ENCODE measurements at places on chromosomes 7 and 10. TPM values are rescaled to one million over a fixed set of nuclear protein-coding genes. Genes with fewer than 3 reads are reported as not detected.

COL1A2 gene
- polyA plus RNA-seq: not detected

PDE6C gene
- polyA plus RNA-seq: not detected

ZNF248 gene
- polyA plus RNA-seq: 8.8 TPM

TFEC gene
- 14.7 TPM for polyA plus RNA-seq

PGAM2 gene
- polyA plus RNA-seq: not detected

RADIL gene
- not detected for polyA plus RNA-seq

PAX4 gene
- not detected for polyA plus RNA-seq

CLDN4 gene
- not detected for polyA plus RNA-seq

NMT2 gene
- polyA plus RNA-seq: 6.8 TPM

SCIN gene
- polyA plus RNA-seq: 1.6 TPM

LRMDA gene
- polyA plus RNA-seq: not detected

NAT16 gene
- polyA plus RNA-seq: not detected

PITRM1 gene
- 37.2 TPM for polyA plus RNA-seq

LLCFC1 gene
- not detected for polyA plus RNA-seq

YAE1 gene
- polyA plus RNA-seq: 11.5 TPM

AOAH gene
- polyA plus RNA-seq: 2.8 TPM

OR2A42 gene
- not detected for polyA plus RNA-seq

CH25H gene
- not detected for polyA plus RNA-seq

TNS3 gene
- 12.5 TPM for polyA plus RNA-seq

ACSM6 gene
- polyA plus RNA-seq: not detected

LRRC18 gene
- 0.58 TPM for polyA plus RNA-seq

PTPRN2 gene
- polyA plus RNA-seq: 1.6 TPM

TDRD1 gene
- not detected for polyA plus RNA-seq

C10orf67 gene
- not detected for polyA plus RNA-seq

PAPSS2 gene
- polyA plus RNA-seq: 0.13 TPM

ABCF2 gene
- polyA plus RNA-seq: 34.2 TPM

SPDYE11 gene
- 0.19 TPM for polyA plus RNA-seq

SLK gene
- 3.0 TPM for polyA plus RNA-seq

CACNB2 gene
- 0.79 TPM for polyA plus RNA-seq

RNF32 gene
- polyA plus RNA-seq: 3.9 TPM

SPRN gene
- polyA plus RNA-seq: 0.40 TPM

CCDC3 gene
- polyA plus RNA-seq: not detected

TAS2R5 gene
- polyA plus RNA-seq: 0.33 TPM

KCP gene
- 0.26 TPM for polyA plus RNA-seq

UCN3 gene
- not detected for polyA plus RNA-seq

OR13A1 gene
- polyA plus RNA-seq: 0.55 TPM

SLC26A5 gene
- not detected for polyA plus RNA-seq

HOXA2 gene
- polyA plus RNA-seq: not detected

TMEM270 gene
- polyA plus RNA-seq: not detected

DNAH11 gene
- polyA plus RNA-seq: not detected

SMKR1 gene
- polyA plus RNA-seq: 8.3 TPM

TYSND1 gene
- 21.0 TPM for polyA plus RNA-seq

NPC1L1 gene
- polyA plus RNA-seq: not detected

HBP1 gene
- 46.4 TPM for polyA plus RNA-seq

CYP3A4 gene
- polyA plus RNA-seq: not detected

TBC1D12 gene
- 2.9 TPM for polyA plus RNA-seq

CYP2C19 gene
- polyA plus RNA-seq: not detected

C7orf33 gene
- not detected for polyA plus RNA-seq

CYP26C1 gene
- polyA plus RNA-seq: not detected

SLC26A4 gene
- polyA plus RNA-seq: not detected

NXPH1 gene
- not detected for polyA plus RNA-seq

CNOT4 gene
- 17.7 TPM for polyA plus RNA-seq

PRR15 gene
- polyA plus RNA-seq: not detected

DGKI gene
- not detected for polyA plus RNA-seq

OR2A12 gene
- polyA plus RNA-seq: not detected

TMEM229A gene
- polyA plus RNA-seq: not detected

COL26A1 gene
- polyA plus RNA-seq: not detected

Measured in IgD-negative memory B cell (primary cell).